ENCODE measurements at places on chromosomes 4 and X.

- DNase-seq, result no peak
Measured at GRCh38 chrX:127057891-127058619, 238.5 kb downstream of the PRR32 start.

DNA sequence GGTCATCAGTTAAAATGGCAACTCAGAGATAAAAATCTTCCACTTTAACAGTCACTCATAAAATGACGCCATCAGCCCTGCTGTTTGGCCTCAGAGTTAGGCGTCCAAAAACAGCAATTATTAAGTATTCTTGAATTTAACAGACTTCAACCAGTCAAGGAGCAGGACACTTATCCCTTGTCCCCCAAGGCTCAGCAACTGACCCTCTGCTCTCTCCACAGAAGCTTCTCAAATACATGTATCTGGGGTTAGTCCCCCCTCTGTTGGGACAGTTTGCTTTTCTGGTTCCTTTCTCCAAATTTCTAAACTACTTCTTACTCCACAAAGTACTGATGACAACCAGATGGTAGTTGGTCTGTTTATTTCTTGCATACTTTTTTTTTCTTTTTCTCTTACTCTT lies 54.4 kb downstream of the SOD3 start:
- DNase-seq, result no peak

DNA sequence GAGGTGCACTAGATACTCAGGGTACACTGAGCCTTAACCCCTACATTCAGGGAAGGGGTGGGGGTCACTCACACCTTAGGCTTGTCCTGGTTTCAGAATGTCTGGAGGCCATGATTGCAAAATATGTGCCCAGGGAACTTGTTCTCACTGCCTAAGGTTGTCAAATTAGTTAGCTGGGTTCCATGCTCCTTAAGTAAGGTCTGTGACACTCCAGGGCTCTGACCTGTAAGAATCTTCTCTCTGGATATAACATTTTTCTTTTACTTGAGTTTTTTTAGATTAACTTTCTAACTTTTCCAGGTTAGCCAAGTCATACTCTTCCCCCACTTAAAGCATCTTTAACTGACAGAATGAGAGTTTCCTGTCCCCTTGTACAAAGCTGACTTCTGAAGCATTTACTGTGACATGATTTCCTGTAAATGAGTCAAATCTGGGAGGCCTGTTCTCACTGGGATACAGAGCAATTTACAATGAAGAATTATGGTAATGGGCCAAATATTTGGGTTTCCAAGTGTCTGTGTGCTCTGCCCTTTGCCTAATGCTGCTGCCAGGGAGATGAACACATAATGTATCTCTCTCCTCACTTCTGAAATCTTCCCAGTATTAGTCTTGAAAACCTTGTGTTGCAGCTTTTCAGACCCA lies 101.7 kb downstream of the GATB start:
- DNase-seq, result no peak

DNA sequence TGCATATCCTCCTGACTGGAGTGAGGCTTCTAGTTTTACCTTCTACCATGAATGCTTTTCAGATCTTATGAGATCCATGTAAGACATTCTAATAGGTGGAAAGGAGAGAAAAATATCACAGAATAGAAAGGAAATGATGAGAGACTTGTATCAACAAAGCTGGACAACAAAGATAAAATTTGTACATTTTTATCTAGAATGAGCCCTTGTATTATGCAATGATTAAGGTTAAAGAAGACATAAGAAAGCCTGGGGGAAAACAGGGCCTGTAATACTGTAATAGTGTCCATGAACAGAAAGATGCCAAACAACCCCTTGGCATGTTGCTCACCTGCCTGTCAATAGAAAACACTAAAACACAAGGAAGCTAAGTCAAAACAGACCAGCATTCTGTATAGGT lies 44.2 kb upstream of the SCRG1 start:
- no peak for DNase-seq

DNA sequence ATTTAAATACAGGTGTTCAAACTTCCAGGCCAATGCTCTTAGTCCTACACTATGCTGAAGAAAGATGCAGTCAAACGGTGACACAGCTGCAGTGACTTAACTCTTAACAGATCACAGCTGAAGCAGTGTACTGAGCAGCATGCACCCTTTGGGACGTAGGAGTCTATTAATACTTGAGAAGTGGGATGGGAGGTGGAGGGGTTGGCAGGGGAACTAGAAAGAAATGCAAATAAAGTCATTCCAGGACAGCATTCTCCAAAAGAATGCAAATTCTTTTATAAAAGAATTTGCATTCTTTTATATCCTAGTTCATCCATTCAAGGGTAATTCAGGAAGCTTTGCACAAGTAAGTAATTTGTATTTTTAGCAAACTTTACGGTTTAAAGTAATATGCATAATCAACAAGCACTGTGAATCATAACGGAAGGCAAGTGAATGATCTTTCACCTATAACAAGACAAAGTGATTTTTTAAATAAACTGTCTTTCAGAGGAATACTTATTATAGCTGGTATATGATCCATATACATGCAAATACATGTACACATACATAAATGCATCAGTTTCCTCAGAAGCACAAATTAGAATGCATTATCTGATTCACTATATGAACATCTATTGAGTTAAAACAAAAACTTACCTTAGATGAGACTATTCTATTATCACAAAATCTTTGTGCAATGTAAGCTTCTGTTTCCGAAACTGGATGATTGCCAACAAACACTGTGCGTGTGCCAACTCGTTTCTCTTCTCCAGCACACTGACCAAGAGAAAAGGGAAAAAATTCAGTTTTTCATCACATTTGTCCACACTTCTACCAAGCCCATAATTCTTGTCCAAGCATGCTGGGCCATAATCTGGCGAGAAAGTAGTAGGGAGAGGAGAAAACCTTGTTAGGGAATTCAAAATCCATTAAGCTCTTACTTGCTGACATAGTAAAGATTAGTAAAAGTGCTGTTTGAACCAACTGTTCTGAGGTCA lies 106.5 kb downstream of the ATP11C start:
- DNase-seq, result no peak

DNA sequence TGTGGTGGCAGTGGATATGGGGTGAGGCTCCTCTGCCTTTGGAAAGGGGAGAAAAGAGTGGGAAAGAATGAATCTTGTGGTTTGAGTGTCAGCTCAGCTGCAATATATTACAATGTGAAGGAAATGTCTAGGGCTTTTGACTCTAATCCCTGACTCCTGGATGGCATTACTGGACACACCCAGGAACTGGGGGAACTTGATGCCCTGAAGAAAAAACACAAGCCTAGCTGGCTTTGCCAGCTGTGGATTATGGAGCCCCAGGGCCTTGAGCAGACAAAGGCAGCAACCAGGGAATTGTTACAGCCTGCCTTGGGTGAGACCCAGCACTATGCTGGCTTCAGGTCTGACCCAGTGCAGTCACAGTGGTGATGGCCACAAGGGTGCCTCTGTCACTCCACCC lies 57.1 kb upstream of the CYSLTR1 start:
- DNase-seq, result no peak

DNA sequence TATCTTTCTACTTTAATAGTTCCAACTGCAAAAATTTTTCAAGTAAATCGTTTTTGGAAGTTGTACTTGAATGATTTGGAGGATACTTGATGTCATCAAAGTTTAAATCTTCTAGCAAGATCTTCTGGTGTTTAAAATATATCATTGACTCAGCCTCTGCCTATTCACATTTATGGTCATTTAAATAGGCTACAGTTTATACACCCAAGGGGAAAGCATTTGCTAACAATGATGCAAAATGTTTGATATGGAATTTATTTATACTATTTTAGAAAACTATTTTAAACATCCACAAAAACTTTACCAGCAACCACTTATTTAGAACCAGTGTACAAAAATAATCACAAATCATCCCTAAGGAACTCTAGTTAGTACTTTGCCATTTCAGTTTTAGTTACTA lies 123.3 kb upstream of the STIM2 start:
- DNase-seq, result no peak

DNA sequence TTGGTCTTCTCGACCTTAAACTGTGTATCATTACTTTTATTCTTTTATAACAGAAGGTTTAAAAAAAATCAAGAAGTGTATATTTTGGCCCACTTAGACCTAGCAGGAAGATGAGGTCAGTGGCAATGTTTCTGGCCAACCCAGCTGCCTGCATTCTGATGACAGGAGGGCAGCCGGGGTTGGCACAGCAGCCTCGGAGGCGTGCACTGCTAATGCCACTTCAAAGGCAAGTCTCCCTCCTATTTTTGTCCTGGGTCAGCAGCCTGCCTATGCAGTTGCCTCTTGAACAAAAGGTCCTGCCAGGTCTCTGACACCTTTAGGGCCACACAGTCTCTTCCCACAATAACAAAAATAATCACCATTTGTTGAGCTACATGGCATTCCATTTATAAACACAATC lies 89.4 kb upstream of the MYOZ2 start:
- DNase-seq, result no peak

- DNase-seq, result no peak
Measured at GRCh38 chrX:10514891-10515290, 105.5 kb downstream of the MID1 start.

GRCh38 chr4:93018806-93019205 lies 715.0 kb downstream of the GRID2 start:
- no peak for DNase-seq

- DNase-seq, result no peak
Measured at GRCh38 chr4:4249866-4250265, 1.8 kb upstream of the TMEM128 start.

GRCh38 chr4:176792326-176793059 lies at the start of gene VEGFC:
VEGFC (minus strand) TSS chr4:176792922; CDS start chr4:176792311, 611 bp downstream.
- DNase-seq, result peak; percentile 71

All from right forelimb (tissue), 1 donor.